T-helper 2 cell treated with Interferon-gamma antibody and Interleukin-4, amounts not matched to agents 5 μg/mL and 100 μg/mL, for 36 hours (primary cell): ENCODE measurements at places on chromosomes 2 and 18.

- DNase-seq, result no peak
These were observed 633.2 kb upstream of the PKDCC start for GRCh38 chr2:41414486-41415230.

DNA sequence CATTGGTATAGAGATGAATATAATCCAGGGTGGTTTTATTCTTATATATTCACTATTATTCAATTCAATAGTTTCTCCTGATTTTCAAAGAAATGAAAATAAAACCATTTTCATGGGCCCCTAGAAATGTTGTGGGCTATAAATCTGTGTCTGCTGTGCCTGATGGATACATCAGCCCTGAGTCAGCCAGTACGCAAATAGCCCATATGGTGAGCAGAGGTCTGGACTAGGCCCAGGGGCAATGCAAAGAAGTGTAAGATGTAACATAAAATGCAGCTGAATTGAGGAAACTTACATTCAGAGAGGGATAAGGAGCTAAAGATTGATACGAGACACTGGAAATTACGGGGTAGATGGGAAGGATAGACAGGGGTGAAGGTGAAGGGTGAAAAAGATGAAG, 122.5 kb downstream of the MAIP1 start:
- DNase-seq, result no peak

- no peak for DNase-seq
These were observed 722 bp downstream of the MAP4K4 start for GRCh38 chr2:101698014-101698843.

- DNase-seq, result no peak
These were observed 58.6 kb upstream of the NYAP2 start for GRCh38 chr2:225340923-225341322.

DNA sequence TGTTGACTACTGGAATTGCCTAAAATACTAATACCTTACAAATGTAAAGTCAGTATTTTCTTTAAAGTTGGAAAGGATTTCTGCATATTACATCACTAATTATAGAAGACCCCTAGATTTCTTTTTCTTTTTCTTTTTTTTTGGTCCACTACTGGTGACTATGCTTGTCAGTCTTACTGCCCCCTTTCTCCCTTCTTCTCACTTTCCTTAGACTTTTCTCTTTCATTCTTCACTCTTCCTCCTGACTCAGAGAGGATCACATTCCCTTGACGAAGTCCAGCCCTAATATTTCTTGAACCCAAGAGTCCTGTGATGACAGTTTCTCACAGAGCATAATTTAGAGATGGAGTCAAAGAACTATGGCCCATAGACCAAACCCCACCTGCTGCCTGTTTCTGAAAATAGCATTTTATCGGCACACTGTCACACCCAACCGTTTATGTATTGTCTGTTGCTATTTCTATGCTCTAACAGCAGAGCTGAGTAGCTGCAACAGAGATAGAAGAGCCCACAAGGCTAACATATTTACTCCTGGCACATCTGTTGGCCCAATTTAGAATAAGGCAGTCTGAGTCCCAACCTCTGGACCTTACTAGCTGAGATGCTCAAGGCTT, 40.6 kb upstream of the RIOK3 start:
- no peak for DNase-seq

GRCh38 chr2:224134003-224134734, 95.1 kb upstream of the SERPINE2 start:
- no peak for DNase-seq

DNA sequence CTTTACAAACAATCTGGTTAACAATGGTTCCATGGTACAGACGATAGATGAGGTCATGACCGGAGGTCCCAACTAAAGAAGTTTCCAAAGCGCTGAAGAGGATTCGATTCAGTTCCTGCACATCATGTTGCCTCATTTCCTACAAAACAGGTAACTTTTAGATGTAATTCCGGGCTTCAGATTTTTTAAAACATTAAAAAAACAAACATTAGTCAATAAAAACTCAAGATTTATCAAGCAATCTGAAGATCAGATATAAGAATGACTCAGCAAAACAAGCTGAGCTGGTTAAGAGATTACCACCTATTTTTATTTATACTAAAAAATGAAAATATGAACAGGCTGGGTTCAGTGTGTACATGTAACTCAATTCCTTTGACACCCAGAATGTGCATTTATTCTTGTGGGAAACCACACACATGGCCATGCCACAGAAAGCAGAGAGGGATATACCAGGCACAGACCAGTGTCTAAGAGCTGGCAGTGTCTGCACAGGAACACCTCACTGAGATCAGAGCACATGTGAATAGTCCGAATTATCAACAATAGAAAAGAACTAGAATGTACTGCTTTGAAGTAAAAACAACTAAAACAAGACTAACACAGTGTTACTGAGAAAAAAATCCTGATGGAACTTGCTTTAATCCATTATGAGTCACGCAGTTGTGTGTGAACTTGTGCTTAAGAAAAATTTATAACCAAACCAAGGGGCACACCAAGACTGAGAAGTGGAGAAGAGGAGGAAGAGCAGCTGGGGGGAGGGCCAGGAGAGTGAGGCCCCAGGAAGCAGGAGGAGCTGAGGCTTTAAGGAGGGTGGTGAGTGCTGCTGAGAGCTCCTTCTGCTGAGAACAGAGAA, 9.5 kb downstream of the USP40 start:
- DNase-seq, result no peak

DNA sequence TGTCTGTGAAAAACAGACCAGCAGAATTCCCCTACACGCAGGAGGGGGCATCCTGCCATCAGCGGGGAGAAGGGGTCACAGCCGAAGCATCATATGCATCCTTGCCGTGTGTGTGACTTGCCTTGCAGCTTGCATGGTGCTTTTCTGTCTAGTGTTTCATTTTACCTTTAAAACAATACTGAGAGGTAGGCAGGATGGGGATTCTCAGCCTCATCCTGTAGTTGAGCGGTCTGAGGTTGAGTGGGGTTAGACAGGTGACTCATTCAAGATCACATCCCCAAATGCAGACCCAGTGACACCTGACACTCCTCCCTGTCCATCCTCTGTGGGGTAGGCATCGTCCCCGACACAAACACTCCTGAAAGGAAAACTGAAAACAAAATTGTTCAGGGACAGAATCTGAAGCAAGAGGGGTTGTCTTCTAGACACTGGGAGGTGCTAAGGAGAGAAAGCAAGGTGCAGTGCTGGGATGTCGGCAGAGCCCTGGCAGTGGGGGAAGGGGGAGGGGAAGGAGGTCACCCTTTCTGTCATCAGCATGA, 7.9 kb downstream of the ARL4C start:
- peak; percentile 71 for DNase-seq

- DNase-seq, result no peak
These were observed 11.1 kb upstream of the CUL3 start for GRCh38 chr2:224596289-224596688.

GRCh38 chr2:37415128-37415820, 70.8 kb downstream of the QPCT start:
- DNase-seq, result no peak
